ENCODE measurements at places on chromosomes 2 and 18.
A peak's percentile ranks its signal among the peaks of the same experiment; 100 is the strongest.

GRCh38 chr2:150621526-150622213, 134.2 kb upstream of the RND3 start:
- H3K4me3 ChIP-seq = no peak overlapping the region
- H3K4me1 ChIP-seq = peaks cover 58% of the 10 kb centered on the region
- H3K36me3 ChIP-seq = no peaks in the 10 kb centered on the region
- H3K27me3 ChIP-seq = no peaks in the 10 kb centered on the region
- no peak for DNase-seq
- H3K27ac ChIP-seq = peak overlapping the region; percentile 74

DNA sequence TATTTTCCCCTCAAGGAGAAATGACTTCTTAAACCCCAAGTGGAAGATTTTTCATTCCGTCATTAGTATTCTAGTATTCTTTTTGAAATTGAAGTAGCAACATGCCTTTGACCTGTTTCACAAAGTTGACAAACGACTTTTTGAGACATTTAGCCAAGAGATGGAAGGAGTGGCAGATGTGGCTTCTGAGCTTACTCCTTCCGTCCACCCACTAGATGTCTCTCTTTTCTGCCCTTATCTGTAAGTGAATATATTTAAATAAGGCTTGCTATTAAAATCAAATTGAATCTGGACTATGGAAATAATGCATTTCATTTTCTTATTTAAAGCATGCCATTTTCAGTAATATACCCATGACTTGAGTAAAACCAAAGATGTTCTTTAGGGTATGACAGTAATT, 74.1 kb downstream of the ACTR3 start:
- no peak overlapping the region for H3K4me3 ChIP-seq
- no peak for DNase-seq
- no peaks in the 10 kb centered on the region for H3K27me3 ChIP-seq
- H3K4me1 ChIP-seq = peaks cover 16% of the 10 kb centered on the region
- H3K27ac ChIP-seq = no peak overlapping the region
- H3K36me3 ChIP-seq = peaks cover 8% of the 10 kb centered on the region

DNA sequence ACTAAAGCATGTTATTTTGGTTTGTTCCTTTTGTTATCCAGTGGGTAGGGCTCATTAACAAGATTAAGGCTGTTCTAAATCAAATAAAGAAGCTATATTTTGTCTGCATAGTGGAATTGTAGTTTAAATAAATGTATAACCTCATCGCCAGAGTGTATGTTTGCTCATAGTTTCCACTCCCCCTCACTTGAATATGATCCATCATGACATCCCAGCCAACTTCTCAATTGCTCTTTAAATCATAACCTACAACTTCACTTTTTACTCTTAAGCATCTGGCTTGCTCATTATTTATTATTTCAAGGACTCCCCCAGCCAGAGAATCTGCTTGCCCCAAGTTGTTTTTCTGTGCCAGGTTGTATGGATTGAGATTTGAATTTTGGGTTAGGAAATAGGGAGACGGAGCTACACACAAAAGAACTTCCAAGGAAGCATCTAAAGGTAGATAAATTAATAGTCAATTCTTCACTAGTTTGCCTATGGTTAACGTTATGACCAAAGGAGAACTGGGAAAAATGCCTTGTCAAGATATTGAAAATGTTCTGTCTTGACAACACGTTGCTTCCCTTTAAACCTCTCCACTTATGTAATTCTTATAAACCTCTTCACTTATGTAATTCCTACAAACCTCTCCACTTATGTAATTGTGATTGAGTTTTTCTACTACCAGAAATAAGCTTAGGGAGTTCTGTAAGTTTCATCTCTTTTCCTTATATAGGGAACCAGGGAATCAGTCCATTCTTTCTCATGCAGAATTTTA, 55.4 kb upstream of the UPP2 start:
- H3K36me3 ChIP-seq = no peaks in the 10 kb centered on the region
- H3K4me1 ChIP-seq = no peaks in the 10 kb centered on the region
- DNase-seq = no peak
- H3K27me3 ChIP-seq = no peaks in the 10 kb centered on the region
- H3K4me3 ChIP-seq = no peak overlapping the region
- H3K27ac ChIP-seq = no peak overlapping the region

GRCh38 chr2:96118698-96119388, 2.5 kb upstream of the ADRA2B start:
- H3K27ac ChIP-seq = no peak overlapping the region
- DNase-seq = no peak
- no peaks in the 10 kb centered on the region for H3K36me3 ChIP-seq

GRCh38 chr2:224174990-224175389, 135.9 kb upstream of the SERPINE2 start:
- no peaks in the 10 kb centered on the region for H3K27me3 ChIP-seq
- no peak for DNase-seq

DNA sequence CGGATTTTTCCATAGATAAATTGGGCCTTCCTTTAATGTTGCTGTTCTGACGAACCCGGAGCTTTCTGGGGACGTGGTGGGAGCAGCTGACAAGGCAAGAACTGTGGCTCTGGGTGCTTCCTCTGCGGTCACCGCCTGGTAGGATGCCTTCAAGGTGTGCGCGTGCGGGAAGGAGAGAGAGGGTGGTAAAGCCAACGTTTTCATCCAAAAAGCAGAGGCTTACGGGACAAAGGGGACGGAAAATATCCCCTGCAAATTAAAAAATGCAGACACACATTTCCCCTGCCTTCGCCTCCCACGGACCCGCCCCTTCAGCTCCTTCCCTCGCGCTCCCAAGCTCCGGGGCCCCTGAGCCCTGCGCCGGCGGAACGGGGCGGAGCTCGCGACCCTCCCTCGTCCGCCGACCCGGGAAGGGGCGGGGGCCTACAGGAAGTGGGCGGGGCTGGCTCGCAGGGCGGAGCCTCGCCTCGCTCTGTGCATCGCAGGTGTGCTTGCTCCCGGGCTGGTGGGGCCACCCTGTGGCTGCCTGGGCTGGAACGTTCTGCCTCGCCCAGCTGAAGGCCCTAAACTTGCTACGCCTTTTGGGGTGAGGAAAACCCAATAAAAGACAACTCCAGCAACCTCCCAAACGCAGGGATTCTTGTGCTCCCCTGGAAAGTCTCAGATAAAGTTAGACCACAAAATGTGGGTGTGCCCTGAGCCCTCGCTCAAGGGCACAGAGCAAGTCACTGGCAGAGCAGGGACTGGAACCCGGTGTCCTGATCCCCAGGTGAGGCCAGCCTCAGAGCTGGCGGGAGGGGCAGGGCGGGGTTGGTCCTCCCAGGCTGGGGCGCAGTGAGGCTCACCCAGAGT, 25.4 kb upstream of the SLC66A3 start:
- H3K36me3 ChIP-seq = no peaks in the 10 kb centered on the region
- peaks cover 17% of the 10 kb centered on the region for H3K4me1 ChIP-seq
- no peak overlapping the region for H3K27ac ChIP-seq
- H3K27me3 ChIP-seq = peaks cover 11% of the 10 kb centered on the region
- H3K4me3 ChIP-seq = peak overlapping the region; percentile 44
- no peak for DNase-seq

DNA sequence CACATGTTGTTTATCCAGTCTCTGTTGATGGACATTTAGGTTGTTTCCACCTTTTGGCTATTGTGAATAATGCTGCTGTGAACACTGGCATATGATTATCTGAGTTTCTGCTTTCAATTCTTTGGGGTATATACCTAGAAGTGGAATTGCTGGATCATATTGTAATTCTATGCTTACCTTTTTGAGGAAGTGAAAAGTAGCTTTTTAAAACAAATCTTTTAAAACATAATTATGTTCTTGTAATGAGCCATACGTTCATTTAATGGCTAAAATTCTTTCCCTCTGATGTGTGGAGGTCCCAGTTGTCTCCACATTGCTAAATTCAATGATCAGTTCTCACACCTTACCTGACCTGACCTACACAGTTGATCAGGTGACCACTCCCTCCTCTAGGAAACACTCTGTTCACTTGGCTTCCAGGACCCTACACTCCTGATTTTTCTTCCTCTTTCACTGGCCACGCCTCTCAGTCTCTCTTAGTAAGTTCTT, 27.8 kb upstream of the SERTAD2 start:
- no peaks in the 10 kb centered on the region for H3K4me1 ChIP-seq
- H3K27ac ChIP-seq = no peak overlapping the region
- DNase-seq = no peak
- H3K27me3 ChIP-seq = no peaks in the 10 kb centered on the region
- no peak overlapping the region for H3K4me3 ChIP-seq

DNA sequence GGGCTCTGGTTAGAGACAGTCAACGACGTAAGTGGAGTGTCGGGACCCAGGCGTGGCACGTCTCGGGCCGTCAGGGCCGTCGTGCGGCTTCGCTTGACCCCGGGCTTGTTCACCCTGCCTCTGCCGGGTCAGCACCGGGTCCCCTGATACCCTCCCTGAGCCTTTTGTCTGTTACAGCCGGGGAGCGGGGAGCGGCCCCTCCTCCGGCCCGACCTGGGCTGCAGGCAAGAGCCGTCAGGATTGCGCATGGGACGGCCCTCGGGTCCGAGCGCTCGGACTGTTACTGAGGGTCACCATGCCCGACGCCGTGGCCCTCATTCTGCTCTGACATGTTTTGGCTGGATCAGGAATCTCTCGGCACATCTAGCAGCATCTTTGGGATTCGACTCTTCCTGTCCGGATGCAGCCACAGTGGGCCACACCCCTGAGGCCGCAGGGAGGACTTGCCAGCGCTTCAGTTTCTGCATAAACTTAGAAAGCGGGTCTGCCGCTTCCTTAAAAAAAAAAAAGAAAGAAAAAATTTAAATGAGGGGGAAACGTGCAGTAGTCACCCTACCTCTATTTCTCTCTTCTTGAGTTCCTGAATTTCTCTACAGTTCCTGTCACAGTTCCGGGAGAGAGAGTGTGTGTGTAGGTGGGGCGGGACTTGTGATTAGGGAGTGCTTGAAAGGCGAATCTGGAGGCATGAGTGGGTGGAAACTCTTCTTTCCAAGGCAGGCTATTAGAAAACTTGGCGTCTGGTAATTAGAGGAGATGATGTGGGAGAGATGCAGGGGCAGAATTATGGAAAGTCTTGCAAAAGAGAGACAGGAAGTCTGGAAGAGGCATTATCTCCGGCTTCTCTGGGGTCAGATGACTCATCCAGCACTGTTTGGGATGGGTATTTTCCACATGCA, 909 bp downstream of the TMEM87B start:
- peak; percentile 85 for DNase-seq
- no peaks in the 10 kb centered on the region for H3K4me1 ChIP-seq
- peak overlapping the region; percentile 94 for H3K27ac ChIP-seq
- peak overlapping the region; percentile 91 for H3K4me3 ChIP-seq
- no peaks in the 10 kb centered on the region for H3K27me3 ChIP-seq

- H3K36me3 ChIP-seq = no peaks in the 10 kb centered on the region
- H3K4me1 ChIP-seq = no peaks in the 10 kb centered on the region
- no peaks in the 10 kb centered on the region for H3K27me3 ChIP-seq
- DNase-seq = no peak
Observed at GRCh38 chr2:164479460-164479859, 141.8 kb downstream of the GRB14 start.

- H3K27me3 ChIP-seq = no peaks in the 10 kb centered on the region
- H3K4me1 ChIP-seq = peaks cover 12% of the 10 kb centered on the region
- peak; percentile 60 for DNase-seq
- H3K4me3 ChIP-seq = peak overlapping the region; percentile 91
Observed at GRCh38 chr18:26656944-26657536, 108.7 kb upstream of the KCTD1 start.

- no peak overlapping the region for H3K27ac ChIP-seq
- DNase-seq = no peak
- H3K27me3 ChIP-seq = no peaks in the 10 kb centered on the region
- no peaks in the 10 kb centered on the region for H3K36me3 ChIP-seq
- no peaks in the 10 kb centered on the region for H3K4me1 ChIP-seq
Observed at GRCh38 chr2:56232912-56233311, 49.1 kb downstream of the CCDC85A start.

DNA sequence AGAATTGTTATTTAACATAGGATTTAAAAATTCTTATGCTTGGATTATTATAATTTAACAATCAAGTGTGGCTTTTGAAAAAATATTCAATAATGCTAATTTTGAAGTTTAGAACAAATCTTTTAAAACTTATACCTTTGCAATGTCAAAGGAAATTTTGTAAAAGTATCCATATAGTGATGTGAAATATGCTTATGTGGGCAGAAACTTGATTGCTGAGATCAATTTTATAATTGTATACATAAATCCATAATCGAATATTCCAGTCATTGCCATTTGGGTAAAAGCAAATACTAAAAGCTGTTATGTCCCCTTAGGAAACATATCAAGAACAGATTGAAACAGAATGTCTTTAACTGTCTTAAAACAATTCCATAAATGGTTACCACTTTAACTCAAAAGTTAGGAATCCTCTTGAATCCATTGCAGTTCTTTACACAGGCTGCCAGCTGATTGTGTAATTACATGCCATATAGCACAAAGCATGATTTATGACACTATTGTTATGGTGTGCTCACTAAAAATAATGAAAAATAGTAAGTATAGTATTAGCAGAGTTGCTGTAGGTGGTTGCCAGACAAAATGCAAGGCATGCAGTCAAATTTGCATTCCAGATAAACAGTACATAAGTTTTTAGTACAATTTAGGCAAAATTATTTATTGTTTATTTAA, 24.2 kb downstream of the PLCL1 start:
- H3K4me1 ChIP-seq = no peaks in the 10 kb centered on the region
- H3K4me3 ChIP-seq = no peak overlapping the region
- H3K27ac ChIP-seq = no peak overlapping the region
- DNase-seq = no peak
- no peaks in the 10 kb centered on the region for H3K36me3 ChIP-seq

DNA sequence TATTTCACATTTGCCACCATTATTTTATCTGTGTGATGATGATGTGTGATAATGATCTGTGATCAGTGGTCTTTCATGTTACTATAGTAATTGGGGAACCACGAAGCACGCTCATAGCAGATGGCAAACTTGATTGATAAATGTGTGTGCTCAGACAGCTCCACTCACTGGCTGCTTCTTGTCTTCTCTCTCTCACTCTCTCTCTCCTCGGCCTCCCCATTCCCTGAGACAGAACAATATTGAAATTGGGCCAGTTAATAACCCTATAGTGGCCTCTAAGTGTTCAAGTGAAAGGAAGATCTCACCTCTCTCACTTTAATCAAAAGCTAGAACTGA, 60.7 kb upstream of the RAPGEF4 start:
- peak overlapping the region; percentile 60 for H3K27ac ChIP-seq
- no peaks in the 10 kb centered on the region for H3K36me3 ChIP-seq
- no peaks in the 10 kb centered on the region for H3K27me3 ChIP-seq
- peak overlapping the region; percentile 22 for H3K4me3 ChIP-seq

DNA sequence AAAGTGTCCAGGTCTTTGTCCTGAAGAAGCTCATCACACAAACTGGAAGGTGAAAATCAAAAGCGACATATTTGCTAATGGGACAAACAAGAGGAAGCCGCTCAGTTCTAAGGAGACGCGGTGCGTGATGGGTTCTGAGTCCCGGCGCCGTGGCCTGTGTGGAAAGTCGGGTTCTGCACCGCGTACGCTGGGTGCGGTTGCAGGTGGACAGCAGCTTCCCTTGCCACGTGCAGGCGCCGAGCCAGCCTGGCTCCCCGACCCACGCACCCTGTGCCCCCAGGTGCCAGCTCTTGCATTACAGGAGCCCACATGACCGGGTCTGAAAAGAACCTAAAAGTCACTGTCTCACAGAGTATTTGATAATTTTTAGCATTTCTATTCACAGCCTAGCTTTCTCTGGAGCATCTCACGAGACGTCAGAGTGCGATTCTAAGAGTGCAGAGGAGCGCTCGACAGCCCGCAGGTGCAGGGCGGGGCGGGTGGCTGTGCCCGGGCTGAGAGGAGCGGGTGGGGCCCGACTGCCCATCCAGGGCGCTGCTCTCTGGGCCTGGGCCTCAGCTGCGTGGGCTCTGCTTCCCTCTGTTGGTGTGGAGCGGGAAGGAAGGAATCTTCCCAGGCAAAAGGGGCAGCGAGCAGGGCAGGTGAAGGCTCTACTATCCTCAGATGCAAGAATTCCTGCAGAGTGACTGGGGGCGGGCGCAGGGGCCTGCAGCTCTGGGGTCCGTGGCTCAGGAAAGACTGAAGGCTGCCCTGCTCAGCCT, 39.4 kb downstream of the MYT1L start:
- no peak for DNase-seq
- H3K4me3 ChIP-seq = no peak overlapping the region
- no peaks in the 10 kb centered on the region for H3K36me3 ChIP-seq
- H3K4me1 ChIP-seq = no peaks in the 10 kb centered on the region
- H3K27me3 ChIP-seq = peaks cover 19% of the 10 kb centered on the region
- H3K27ac ChIP-seq = no peak overlapping the region
